Stimulated activated CD4-positive, alpha-beta T cell treated with anti-CD3 and anti-CD28 coated beads, Interleukin-1b, Interleukin-23, amount 100 ng/mL, for 1 hour (primary cell): ENCODE measurements at places on chromosomes 2 and 18.

GRCh38 chr2:15265889-15266288 lies 295.2 kb downstream of the NBAS start:
- no peak for DNase-seq

GRCh38 chr18:37321582-37322491 lies 243.8 kb downstream of the CELF4 start:
- no peak for DNase-seq

- no peak for DNase-seq
Measured at GRCh38 chr2:127080226-127080937, 26.6 kb downstream of the BIN1 start.

GRCh38 chr2:189648846-189649509 lies 12.3 kb upstream of the ASNSD1 start:
- DNase-seq = no peak

GRCh38 chr2:213416832-213417231 lies 132.6 kb downstream of the SPAG16 start:
- DNase-seq = no peak
